ENCODE measurements at places on chromosomes 1 and 21. TPM values are rescaled to one million over a fixed set of nuclear protein-coding genes. Genes with fewer than 3 reads are reported as not detected.

OR6N1 gene
- not detected for total RNA-seq

DUSP23 gene
- total RNA-seq, result 19.6 TPM

CA6 gene
- not detected for total RNA-seq

CACNA1S gene
- not detected for total RNA-seq

CLCA1 gene
- not detected for total RNA-seq

SELL gene
- 0.79 TPM for total RNA-seq

SHE gene
- 0.93 TPM for total RNA-seq

EDEM3 gene
- 128 TPM for total RNA-seq

CELA2B gene
- not detected for total RNA-seq

CYP4X1 gene
- total RNA-seq, result 7.4 TPM

ADAMTSL4 gene
- total RNA-seq, result 6.3 TPM

LAMTOR2 gene
- total RNA-seq, result 57.7 TPM

RBM11 gene
- not detected for total RNA-seq

SERPINC1 gene
- 0.12 TPM for total RNA-seq

C1orf210 gene
- not detected for total RNA-seq

VWA1 gene
- 1.6 TPM for total RNA-seq

NFIA gene
- total RNA-seq, result 7.7 TPM

TCP10L gene
- total RNA-seq, result 0.25 TPM

CHAF1B gene
- total RNA-seq, result 2.1 TPM

VASH2 gene
- under 0.01 TPM for total RNA-seq

LCE1E gene
- total RNA-seq, result not detected

LAMB3 gene
- 49.8 TPM for total RNA-seq

ITLN1 gene
- not detected for total RNA-seq
